ENCODE measurements at places on chromosomes 5 and 9.

- DNase-seq, result no peak
Observed at GRCh38 chr5:169656125-169656901, 19.2 kb downstream of the DOCK2 start.

DNA sequence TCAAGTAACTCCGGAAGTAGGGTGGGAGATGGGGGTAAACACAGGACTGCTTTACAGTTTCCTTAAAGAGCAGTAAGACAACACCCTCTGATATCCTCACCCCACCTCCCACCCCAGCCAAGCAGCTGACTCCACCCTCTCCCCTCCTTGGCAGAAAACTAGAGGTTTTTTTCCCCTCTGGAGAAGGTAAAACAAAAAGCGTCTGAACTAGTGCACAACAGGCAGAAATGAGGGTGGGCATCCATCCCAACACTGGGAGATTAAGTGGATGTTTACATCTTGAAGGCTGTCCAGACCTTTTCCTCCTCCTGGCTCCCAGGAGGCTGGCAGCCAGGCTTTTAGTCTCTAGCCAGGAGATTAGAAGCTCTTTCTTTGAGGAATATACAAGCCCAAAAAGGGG is 13.9 kb upstream of the CTNNAL1 start:
- DNase-seq, result no peak

GRCh38 chr5:50575740-50576139 is 90.7 kb upstream of the PARP8 start:
- no peak for DNase-seq

DNA sequence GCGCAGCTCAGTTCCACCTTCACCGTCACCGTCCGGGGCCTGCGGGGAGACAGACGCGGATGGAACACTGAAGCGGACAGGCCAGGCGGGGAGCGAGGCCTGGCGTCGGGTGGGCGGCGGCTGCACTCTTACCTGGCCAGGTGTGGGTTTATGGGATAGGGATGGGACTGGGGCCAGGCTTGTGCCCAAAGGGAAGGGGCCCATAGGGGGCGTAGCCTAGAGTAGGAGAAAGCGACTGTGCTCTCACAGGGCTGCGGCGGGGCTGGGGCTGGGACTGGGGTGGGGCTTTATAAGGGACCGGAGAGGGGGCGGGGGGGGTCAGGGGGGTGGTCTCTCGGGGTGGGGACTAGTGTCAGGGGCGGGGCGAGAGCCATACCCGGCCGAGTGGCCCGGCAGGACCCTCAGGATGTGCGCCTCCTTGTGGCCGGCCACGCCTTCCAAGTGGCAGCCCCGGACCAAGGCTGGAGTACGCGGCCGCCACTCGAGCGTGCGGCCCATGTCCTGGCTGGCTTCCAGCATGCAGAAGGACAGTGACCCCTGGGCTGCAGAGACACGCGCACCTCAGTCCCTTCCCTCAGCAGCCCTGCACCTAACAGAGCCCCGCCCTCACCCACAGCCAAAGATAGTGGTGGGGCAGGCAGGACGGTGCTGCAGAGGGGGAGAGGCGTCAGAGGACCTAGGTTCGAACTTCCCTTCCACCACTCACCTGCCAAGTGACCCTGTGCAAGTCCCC is 22.8 kb downstream of the FPGS start:
- DNase-seq, result no peak

DNA sequence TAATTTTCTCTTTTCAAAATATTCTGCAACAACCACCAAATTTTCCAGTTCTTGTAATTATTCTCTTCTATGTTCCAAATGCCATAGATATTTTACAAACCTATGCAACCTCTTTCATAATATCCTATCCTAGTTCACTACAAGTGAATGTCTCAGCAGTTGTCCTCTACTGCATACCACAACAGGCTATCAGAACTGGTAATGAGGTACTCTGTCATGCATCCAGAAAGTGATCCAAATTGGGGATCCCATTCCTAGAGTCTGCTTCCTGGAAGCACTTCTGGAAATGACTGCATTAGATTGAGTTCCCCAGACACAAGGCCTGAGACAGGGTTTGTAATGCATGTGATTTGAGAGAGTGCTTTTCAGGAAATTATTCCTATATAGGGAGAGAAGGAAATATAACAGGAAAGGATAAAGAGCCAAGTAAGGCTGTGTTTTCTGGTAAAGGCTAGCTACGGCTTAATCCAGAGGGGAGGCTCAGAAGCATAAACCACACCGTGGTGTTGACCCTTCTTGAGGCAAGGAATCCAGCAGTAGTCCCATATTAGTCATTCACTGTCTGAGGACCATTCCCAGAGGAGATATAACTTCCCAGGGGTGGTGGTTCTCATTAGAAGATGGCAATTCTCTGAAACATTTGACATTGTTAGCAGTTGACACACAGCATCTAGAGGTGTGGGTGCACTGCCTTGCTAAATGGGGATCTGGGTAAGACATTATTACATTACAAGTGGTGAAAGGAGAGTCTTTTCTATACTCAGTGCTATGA is 80.3 kb upstream of the FST start:
- DNase-seq, result no peak

DNA sequence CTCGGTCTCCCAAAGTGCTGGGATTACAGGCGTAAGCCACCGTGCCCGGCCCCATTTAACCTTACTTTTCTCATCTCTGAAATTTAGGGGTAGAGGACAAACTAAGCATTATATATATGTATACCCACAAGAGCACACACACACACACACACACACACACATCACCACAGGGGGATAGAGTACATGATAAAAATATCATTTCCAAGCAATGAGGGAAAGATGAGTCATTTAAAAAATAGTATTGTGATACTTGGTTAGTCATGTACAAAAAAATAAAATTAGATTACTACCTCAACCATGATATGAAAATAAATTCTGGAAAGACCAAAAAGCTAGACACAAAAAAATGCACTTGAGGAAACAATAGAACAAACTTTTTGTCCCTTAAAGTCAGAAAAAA is 67.2 kb downstream of the CDH18 start:
- DNase-seq, result no peak

Data from hindlimb muscle (tissue), 1 donor.